ENCODE measurements at places on chromosomes 2 and 18.

DNA sequence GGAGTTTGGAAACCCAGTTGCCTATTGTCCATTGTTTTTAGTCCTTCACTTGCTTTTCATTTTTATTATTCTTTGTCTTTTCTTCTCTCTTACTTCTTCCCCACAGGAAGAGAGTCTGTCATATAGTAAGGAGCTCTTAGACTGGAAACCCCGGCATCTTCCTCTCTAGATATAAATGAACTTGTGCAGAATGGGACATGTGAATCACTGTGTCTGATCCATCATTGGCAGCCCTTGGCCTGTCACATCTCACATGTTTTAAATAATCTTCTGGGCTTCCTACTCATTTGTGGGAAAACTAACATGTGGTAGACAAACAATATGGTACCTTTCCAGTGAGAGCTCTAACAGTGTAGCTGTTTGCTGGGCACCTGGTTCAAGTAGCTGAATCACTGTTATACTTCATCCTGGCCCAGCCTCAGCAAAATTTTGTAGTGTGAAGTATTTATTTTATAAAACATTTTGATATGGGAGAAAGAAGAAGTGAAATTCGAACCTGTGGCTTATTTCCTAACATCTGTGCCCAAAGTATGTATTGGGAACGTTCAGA is 112.8 kb downstream of the PHLPP1 start:
- no peak for DNase-seq

DNA sequence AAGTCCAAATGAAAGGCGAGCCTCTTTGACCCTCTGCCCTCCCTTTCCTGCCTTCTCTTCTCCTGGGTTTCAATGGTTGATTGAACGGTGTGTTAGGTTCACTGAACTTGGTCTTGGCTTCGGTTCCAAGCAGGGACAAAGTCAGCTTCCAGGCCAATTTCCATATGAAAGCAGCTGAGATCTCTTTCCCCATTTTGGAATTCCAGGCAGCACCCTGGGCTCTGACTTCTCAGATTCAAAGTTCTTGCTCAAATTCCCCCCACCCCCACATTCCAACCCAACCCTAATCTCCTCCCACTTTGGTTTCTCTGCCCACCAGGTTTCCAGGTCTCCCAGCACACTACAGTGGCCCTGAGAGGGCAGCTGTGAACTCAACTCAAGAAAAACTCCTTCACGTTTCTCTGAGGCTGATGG is 231.0 kb downstream of the INSIG2 start:
- no peak for DNase-seq

GRCh38 chr2:190584980-190585661 is 50.6 kb upstream of the NEMP2 start:
- no peak for DNase-seq

- DNase-seq: no peak
Observed at GRCh38 chr2:57880967-57881366, 165.6 kb upstream of the VRK2 start.

- DNase-seq: no peak
Observed at GRCh38 chr2:200340508-200341224, 34.2 kb downstream of the SPATS2L start.

GRCh38 chr2:101524806-101525430 is 50.0 kb upstream of the RFX8 start:
- no peak for DNase-seq

DNA sequence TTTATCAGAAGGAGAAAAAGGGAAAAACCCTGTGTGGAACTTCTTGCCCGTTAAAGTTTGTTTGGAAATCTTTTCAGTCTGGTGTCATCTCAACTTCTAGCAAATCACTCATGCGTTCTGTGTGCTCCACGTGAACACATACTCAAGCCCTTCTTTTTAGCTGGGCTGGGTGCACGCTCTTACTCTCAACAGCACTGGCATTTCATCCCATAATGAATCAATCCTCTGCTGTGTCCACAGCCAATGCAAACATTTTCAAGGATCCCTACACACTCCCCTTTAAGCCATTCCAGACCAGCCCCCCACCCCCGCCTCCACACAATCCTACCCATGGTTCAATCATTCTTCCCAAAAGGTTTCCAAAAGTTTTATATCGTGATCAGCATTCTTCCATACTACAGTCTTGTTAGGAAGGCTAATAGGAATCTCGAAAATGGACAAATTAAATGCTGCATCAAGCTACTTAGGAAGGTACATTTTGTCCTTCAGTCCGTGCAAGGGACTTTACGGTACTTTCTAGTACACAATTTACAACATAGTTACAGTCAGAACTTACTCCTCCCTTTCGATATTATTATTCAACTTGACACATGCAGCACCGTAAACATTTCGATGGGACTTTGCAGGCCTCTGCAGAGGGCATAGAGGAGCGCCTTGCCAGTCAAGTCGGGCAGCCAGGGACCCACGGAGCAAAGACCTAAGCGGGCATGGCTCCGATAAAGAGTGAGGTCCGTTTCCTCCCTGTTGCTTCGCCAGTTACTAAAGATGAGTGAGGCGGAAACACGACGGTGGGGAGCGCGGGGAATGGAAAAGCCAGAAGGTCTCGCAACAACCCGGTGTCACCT is 1.4 kb downstream of the PTGR3 start:
- no peak for DNase-seq

DNA sequence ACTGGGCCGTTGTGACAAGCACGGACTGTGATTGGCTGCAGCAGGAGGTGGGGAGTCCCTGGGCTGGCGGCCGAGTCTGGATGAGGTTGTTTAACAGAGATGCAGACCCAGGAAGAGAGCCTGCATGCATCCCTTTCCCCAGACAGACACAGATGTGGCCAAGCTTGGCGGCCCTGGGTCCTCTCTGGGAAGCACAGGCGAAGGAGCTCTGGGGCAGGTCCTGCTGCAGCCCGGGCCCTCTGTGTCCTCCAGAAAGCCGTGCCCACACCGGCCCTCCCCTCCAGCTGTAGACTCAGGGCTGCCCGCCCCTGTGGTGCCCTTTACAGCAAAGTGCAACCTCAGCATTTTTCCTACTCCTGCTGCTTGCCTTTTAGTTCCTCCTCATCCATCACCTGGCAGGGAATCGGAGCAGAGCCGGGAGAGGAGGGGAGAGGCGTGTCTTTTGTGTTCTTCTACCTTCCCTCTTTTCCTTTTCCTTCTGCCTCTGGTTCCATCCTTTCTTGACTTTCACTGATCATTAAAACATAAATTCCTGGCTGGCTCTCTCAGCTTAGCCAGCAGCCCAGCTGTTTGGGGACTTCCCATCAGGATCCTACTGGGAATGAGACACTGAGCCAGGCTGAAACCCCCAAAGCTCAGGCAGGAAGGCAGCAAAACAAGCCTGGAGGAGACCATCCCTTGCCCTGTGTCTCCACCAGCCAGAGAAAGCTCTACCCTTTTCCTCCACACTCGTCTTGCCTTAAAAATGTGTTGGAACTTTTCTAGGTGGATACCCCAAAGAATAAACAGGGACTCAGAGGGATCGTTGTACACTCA is 75.0 kb downstream of the CTIF start:
- no peak for DNase-seq

- no peak for DNase-seq
Observed at GRCh38 chr18:703213-703967, 9.0 kb downstream of the ENOSF1 start.

DNA sequence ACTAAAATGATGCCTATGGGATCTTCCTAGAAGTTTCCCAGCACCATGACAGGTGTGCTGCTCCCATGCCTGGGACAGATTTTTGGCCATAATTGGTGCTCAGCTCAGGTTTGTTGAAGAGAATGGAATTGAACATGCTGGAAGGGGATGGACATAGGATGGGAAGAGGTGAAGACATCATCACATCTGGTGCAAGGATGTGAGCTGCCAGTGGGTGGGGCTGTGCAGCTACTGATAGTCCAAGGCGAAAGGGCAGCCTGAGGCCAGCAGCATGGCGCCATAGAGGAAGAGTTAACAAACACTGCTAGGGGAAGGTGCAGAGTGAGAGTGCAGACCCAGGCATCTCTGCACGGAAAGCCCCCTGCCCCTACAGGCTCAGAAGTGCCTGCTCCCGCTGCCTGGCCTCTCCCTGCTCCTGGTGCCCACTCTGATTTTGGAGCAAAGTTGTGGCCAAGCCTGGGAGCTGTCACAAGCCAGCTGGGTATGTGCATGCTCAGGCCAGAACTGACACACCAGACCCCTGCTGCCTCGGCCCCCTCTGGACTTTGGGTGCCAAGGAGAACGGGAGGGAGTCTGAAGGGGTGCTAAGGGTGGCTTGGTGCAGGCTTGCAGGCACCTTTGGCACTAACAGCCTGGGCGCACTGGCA is 178.6 kb downstream of the ZBTB7C start:
- DNase-seq: no peak

- DNase-seq: no peak
Observed at GRCh38 chr2:58569475-58570185, 328.5 kb upstream of the FANCL start.

GRCh38 chr2:50962731-50963130 is 69.2 kb downstream of the NRXN1 start:
- DNase-seq: no peak

GRCh38 chr18:74368901-74369705 is 53.5 kb downstream of the C18orf63 start:
- DNase-seq: no peak

GRCh38 chr2:198874472-198874858 is 583.3 kb downstream of the SATB2 start:
- no peak for DNase-seq

DNA sequence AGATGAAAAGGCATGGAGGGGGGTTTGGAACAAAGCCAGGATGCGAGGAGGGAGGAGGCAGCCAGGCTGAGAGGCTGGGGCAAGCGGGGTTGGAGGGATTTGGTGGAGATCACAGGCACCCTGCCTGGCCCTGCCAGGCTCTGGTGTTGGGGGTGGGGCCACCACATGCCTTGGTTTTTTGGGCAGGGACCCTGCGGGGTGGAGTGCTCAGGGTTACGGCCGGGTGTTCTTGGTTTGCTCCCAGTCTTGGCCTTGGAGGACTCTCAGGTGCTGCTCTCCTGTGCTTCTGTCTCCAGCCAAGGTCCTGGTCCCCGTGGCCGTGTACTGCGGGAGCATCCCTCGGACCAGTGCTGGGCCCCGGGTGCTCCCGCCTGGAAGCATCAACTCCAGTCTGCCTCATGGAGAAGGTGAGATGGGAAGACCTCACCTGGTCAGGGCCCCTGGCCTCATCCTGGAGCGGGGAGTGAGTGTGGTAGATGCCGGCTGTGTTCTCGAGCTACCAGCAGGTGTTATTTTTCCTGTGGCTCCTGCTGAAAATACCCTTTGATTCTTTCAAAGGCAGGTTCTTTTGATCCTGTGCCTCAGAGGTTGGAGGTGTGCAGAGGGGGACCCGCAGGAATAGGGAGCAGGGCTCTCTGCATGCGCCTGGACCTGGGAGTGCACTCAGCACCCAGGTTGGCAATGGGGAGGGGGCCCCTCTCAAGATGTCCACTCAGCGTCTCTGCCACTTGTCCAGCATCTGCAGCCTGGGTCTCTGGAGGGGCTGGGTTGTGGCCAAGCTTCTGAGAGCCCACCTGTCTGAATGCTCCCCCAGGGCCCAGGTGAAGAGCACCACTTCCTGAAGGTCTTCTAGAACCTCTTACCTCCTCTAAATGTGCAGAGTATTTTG is 17.0 kb downstream of the TOGARAM2 start:
- DNase-seq: no peak

DNA sequence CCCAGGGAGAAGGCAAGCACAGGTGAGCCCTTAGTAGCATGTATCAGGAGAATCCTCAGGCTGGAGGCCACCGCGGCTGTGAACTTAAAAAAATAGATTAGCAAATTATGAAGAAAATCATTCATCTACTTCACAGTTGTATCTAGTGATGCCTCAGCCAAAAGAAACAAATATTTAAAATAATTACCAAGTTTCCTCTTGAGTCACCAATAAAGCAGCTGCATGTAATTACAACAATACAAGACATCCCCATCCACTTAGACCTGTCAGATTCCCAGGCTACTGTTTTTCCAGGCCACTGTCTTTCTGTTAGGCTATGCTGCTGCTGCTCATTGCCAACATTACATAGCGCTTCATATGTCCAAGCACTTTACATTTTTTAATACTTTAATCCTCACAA is 54.6 kb upstream of the PHLPP1 start:
- no peak for DNase-seq

GRCh38 chr2:69837533-69837932 is 8.1 kb downstream of the GMCL1 start:
- DNase-seq: no peak

- DNase-seq: no peak
Observed at GRCh38 chr2:221216636-221217035, 355.5 kb downstream of the EPHA4 start.

DNA sequence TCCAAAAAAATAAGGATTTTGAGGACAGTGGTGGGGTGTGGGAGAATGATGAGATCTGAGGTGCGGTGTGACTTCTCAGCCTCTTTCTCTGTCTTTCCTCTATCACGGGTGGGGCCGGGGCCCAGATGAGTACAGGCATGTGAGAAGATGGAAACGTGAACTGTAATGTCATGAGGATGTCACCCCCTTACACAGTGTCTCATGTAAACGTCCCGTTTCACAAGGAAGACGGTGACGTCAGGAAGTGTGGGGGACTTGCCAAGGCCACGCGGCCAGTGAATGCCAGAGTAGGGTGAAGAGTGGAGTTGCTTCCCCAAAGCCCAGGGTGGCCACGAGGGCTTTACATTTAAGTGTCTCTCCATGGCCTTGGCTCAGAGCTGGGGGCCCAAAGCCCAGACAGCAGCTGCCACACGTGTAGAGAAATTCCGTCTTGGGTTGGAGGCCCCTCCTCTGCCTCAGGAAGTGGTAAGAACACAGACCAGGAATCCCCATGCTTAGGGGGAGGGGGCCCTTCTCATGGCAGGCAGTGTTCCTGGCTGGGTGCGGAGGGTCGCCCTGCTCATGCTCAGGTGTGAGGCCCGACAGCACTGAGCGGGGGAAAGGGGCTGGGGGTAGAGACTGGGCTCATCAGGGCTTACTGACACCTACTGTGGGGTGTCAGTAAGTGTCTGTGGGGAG is 80.9 kb upstream of the SMAD7 start:
- DNase-seq: peak; percentile 59

DNA sequence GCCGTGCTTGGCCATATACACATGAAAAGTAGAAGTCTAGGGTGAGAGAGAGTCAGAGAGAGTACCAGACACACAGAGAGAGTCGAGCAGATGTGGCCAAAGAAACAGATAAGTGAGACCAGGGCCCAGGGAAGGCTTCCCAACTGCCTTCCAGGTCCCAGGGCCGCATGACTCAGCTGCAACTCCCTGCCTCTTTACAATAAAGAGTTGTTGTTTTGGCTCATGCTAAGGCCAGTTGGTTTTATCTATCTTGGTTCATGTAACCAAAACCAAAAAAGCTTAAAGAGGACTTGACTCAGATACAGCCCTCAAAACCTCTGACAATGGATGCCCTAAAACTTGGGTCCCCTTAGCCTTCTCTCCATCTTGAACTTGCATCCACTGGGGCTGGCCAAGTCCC is 36.9 kb downstream of the REEP1 start:
- DNase-seq: no peak

GRCh38 chr2:230805353-230806017 is 59.3 kb upstream of the ITM2C start:
- DNase-seq: no peak

DNA sequence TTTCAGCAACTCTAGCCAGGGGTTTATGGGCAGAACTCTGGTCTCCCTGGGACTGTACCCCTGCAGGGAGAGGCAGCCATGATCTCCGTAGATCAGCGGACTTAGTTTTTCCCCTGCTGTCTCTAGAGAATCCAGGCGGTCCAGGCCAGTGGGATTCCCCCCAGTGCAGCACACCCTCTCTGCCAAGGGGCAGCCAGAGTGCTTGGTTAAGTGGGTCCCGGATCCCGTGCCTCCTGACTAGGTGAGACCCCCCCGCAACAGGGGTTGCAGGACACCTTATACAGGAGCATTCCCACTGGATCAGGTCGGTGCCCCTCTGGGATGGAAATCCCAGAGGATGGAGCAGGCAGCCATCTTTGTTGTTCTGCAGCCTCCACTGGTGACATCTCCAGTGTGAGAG is 33.0 kb downstream of the WDPCP start:
- no peak for DNase-seq
